ENCODE measurements at places on chromosomes 12 and 14.

DNA sequence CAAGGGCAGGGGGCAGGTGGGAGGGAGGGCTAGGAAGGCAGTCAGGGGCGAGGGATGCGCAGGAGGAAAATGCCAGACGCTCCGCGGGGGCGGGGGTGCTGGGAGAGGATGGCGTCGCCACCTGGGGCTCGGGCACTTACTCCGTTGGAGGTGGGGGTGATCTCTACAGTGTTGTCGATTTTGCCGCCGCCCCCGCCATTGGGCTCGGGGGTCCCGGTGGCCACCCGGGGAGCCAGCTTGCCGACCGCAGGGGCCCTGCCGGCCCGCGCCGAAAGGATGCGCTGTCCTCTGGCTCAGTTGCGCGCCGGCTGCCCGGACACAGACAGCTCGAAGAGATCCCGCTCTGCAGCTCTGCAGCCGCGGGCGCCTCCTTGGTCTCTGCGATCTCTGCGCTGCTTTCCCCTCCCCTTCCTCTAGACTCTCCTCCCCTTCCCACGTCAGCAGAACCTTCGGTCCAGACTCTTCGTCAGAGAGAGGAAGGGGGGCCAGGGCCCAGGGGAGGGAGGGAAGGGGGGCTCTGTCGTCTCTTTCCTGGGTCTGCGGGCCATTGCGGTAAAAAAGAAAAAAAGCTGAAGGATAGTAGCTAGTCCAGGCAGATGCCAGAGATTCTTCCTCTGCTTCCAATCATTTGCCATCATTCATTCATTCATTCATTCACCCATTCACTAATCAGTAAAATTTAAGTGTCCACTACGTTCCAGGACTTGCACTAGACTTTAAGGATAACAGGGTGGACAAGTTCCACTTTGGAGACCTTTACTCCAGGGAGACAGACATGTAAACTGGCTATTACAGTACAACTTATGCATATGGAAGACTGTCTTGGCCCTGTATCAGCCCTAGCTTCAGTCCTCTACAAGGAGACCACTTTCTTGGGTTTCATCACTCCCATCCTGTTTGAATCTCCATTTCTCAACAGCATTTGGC, at the start of gene SLC22A17:
Gene SLC22A17, minus strand, starts transcription at position 382 of the 927 bp plus-strand sequence.
- peak; percentile 61 for DNase-seq

DNA sequence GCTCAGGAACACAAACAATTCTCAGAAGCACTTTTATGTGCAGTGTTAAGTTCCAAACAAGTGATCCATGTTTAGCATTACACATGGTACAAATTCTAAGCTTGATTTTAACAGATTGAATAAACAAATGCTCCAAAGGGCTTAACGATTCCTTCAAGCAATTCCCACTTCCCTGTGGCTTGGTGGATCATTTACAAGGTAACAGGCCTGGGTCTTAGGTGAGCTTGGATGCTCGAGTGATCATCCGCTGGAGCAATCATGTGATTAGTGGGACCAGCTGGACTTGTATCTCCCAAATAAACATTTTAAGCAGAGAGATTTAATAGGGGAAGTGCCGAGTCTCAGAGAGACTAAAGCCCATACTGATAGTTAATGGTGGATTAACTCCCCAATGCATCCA, 70.7 kb downstream of the CALM1 start:
- DNase-seq, result no peak

- peak; percentile 79 for DNase-seq
Observed at GRCh38 chr14:55129086-55129427, at the start of gene LGALS3. Gene LGALS3 (plus strand): TSS chr14:55129252. CDS start chr14:55137374, 8,122 bp downstream.

DNA sequence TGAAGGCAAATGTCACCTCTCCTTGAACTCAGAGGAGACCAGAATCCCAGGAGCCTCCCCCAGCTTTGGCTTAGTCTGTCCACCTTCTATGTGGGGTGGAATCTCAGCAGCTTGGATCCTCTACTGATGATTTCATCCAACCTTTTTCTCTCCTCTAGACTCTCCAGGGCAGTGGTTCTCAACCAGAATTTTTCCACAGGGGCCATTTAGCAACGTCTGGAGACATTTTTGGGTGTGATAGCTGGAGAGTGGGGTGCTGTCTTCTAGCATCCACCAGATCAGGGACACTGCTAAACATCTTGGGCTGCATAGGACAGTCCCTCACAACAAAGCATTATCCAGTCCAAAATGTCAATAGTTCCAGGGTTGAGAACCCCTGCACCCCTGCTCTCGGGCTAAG, 4.4 kb upstream of the DDX23 start:
- DNase-seq, result no peak

DNA sequence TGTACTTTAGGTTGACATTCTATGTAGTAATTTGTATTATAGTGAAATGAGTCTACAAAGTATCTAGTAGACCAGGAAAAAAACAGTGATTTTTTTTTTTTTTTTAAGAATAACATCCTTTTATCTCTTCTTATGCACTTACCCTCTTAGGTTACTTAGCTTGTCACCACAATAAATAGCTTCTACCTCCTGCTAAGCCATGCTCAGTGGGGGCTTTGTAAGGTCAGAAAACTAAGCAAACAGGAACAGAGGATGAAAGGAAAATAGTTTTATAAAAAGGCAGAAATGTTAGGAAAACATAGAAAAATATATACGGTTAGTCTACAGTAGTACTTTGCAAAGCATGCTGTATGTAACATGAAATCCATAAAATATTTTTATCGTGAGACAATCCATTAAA, 385.3 kb upstream of the ATXN7L3B start:
- DNase-seq, result no peak

DNA sequence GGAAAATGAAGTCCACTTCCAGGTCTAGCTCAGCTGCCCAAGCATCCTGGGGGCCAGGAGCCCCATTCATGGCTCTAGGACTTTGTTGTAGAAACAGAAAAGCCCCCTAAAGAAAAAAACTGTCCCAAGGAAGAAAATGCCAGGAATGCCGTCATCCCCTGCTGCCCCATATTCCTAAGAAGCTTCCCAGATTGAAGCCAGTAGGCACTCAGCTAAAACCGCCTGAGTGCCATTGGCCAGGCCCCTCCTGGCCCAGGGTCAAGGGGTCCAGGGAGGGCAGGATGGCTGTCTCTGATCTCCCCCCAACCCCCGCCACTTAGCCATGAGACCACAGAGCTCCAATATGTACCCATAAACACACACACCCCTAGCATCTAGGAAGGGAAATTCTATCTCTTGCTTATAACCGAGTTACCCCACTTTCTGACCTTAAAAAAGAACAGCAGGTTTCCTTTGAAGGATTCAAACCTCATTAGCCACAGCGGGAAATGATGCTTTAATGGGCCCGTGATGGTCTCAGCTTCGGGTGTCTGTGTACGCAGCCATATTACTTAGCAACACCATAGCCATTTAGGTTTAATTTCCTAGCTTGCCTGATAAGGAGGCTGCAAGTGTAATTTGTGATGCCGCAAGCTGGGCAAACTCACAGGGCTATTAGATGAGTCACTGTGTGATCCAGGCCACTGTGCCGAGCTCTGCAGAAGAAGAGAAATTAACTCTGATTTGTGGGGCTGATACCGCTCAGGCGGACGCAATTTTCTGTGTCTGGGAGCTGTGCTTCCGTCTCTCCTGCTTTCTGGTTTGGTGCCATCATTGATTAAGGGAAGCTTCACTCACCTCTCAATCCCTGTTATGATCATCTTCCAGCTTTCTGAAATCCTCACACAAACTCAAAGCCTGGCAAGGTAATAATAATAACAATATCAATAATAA, 84.2 kb downstream of the GCH1 start:
- no peak for DNase-seq

DNA sequence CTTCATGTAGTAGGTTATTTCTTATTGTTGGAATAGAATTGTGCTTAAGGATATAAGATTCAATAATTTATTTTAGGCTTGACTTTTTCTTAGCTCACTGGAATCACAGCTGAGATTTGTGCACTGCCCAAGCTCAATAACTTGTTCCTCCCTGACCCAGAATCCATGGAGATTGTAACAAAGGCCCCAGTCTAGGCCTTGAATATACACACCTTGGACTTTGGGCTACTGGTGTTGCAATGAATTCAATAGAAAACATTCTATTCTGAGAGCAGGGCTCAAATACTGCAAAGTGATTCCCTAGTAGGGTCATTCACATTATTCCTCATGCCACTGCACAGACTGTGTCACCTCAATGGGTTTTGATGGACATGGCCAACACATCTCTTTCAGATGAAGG, 352.4 kb downstream of the GALC start:
- DNase-seq, result no peak

DNA sequence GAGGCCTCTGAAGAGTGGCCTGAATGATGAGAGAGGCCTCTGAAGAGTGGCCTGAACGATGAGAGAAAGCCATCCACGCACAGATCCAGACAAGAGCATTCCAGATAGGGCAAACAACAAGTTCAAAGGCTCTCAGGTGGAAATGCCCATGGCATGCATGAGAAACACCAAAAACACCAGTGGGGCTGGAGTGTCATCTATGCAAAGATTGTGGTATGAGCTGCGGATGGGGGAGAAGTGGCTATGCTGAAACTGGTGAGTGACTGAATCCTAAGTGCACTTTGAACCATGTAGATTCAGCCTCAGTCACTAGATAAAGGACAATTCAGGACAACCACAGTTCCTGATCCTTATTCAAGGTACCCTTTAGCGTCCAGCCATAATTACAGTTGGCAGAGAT, 79.4 kb upstream of the GZMB start:
- DNase-seq, result no peak

- no peak for DNase-seq
Observed at GRCh38 chr14:102197317-102197853, 57.7 kb downstream of the WDR20 start.

- DNase-seq, result no peak
Observed at GRCh38 chr14:77219591-77219990, 38.0 kb downstream of the TMEM63C start.

DNA sequence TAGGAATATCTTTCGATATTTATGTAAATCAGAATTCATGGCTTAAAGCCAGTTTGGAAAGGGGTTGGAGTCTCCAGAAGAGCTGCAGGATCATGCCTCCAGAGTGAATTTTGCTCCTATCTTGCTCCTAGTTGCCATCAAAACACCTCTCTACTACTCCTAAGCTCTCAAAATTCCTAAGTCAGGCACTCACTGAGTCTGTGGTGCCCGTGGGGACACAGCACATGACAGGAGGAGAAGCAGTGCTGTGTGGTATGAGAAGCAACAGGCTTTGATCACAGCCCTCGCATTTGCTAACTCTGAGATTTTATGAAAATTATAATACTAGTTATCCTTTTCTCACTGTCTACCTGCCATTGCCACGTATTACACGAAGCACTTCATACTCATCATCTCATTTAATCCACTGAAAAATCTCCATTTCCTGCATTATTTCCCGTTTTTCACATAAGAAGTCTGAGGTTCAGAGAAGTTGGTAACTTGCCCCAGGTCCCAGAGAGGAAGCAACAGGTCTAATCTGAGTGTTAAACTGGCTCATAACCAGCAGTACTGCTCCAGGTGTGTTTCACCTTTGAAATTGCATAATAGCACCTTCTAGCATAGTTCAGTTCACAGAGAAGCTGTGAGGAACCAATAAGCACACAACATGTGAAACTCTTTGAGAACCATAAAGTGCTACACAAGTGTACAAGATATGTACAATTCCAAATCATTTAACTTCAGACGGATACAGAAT, 33.1 kb upstream of the SLC35F4 start:
- no peak for DNase-seq

DNA sequence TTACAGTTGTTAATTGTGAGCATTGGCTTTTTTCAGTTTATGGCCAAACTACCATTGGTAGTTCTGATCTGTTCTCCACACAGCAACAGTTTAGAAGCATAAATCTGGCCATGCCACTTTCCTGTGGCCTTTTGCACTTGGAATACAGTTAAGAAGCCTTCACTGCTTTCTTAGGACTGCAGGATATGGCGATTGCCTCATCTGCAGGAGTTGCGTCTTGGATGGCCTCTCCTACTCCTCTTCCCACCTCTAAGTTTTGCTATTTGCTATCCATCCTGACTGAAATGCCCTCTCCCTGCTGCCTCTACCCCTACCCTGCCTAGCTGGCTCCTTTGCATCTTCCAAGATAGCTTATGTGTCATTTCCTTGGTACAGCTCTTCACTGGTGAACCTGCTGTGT, 12.8 kb upstream of the BMAL2 start:
- no peak for DNase-seq

DNA sequence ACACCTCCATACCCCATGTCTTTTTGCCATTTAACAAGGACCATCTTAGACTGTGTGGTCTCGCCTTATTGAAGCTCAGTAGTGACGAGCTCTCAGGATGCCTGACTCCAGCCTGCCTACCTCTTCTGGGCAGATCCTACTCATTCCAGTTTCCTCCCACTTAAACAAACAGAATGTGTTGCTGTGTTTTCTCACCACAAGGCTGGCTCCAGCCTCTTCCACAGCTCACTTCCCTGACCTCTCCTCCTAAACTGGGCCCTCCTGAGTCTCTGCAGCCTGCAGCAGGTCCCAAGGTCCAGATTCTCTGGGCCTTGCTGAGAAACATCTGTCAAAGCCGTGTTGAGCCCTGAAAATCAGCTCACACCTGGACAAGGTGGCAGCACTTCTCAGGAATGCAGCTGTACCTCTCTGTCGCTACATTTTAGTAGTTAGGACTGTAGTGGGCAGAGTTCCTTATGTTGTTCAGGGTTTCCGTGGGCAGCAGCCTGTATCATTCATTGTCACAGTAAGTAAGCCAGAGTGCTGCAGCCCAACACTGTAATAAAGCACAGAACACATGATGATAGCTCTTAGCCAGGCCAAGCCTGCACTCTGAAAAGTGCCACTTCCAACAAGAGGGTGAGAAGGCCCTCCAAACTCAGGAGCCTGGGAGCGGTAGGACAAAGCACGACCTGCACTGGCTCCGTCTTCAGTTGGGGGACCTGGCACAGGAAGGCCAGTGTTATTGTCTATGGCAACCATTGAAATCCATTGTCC, 68.5 kb downstream of the NKX2-1 start:
- DNase-seq, result no peak

- no peak for DNase-seq
Observed at GRCh38 chr14:97039717-97040363, 242.7 kb downstream of the VRK1 start.

DNA sequence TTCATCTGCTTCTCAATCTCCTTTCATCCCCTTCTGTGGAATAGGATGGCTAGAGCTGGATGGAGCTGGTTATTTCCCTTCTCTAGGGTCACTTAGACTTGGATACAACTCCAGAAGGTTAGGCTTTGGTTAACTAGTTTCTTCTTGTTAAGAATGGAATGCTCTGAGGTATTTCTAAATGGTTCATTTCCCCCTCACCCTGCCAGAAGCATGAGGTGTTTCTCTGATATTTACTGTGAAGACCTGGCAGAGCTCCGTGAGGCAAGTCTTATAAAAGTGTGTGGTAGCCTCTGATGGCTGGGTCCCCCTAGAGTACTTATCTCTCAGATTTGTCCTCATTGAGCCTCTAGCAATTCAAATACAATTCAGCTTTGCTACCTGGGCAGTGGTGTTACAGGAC, 207.9 kb downstream of the SLC16A7 start:
- DNase-seq, result no peak

- DNase-seq, result no peak
Observed at GRCh38 chr12:52207895-52208294, 16.1 kb upstream of the KRT80 start.

- no peak for DNase-seq
Observed at GRCh38 chr14:73418227-73418626, 40.1 kb downstream of the NUMB start.

DNA sequence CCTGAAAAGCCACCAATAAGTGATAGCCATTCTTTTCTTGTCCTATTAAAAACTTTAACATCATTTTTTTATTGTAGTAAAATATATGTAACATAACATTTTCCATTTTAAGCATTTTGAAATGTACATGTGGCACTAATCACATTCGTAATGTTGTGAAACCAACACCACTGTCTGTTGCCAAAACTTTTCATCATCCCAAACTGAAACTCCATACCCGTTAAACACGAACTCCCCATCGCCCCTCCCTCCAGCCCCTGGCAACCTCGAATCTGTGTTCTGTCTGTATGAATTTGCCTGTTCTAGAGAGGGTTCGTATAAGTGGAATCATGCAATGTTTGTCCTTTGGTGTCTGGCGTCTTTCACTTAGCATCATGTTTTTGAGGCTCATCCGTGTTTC, 75.9 kb downstream of the CCDC92 start:
- no peak for DNase-seq
